ENCODE measurements at places on chromosomes 1 and 21. TPM values are rescaled to one million over a fixed set of nuclear protein-coding genes. Genes with fewer than 3 reads are reported as not detected.
A peak's percentile ranks its signal among the peaks of the same experiment; 100 is the strongest.

GNG12 gene
- 265 TPM for polyA plus RNA-seq

RAP1GAP gene
- 0.67 TPM for polyA plus RNA-seq

SUSD4 gene
- polyA plus RNA-seq: 1.1 TPM

OR2T11 gene
- not detected for polyA plus RNA-seq

OR2T35 gene
- not detected for polyA plus RNA-seq

ATP1A1 gene
- polyA plus RNA-seq: 116 TPM

KCND3 gene
- polyA plus RNA-seq: 0.08 TPM

TMEM240 gene
- polyA plus RNA-seq: 0.44 TPM

ST6GALNAC3 gene
- not detected for polyA plus RNA-seq

AMY1C gene
- not detected for polyA plus RNA-seq

DNASE2B gene
- not detected for polyA plus RNA-seq

UBQLN4 gene
- polyA plus RNA-seq: 9.9 TPM

ATF6 gene
- polyA plus RNA-seq: 14.8 TPM

HCRTR1 gene
- polyA plus RNA-seq: not detected

COL24A1 gene
- polyA plus RNA-seq: 0.22 TPM

PPFIA4 gene
- polyA plus RNA-seq: 3.2 TPM

SPATA46 gene
- not detected for polyA plus RNA-seq

DNA sequence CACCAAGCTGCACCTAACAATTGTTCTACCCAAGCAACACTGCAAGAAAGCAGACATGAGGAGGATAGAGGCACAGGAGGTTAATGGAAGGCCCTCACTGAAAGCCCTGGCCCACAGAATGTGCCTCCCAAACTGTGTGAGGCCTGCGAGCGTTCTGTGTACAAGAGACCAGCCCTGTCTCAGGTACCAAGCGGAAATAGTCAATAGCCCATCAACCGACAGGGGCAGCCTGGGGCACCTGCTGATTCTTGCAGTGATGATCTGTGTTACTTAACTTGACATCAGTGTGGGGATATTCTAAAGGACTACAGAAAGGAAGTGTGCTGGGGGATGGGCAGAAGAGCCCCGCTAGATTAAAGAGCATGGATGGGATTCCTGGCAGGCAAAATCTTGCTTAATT is 392.4 kb downstream of the KCNH1 start:
- H3K4me1 ChIP-seq: no peaks in the 10 kb centered on the region
- no peak overlapping the region for H3K27ac ChIP-seq
- DNase-seq: no peak
- no peaks in the 10 kb centered on the region for H3K27me3 ChIP-seq
- no peak overlapping the region for H3K4me3 ChIP-seq
- H3K36me3 ChIP-seq: no peaks in the 10 kb centered on the region

- H3K4me3 ChIP-seq: no peak overlapping the region
- H3K27me3 ChIP-seq: no peaks in the 10 kb centered on the region
- H3K27ac ChIP-seq: peak overlapping the region; percentile 67
- no peaks in the 10 kb centered on the region for H3K36me3 ChIP-seq
- peaks cover 59% of the 10 kb centered on the region for H3K4me1 ChIP-seq
- peak; percentile 70 for DNase-seq
Observed at GRCh38 chr1:39189592-39190041, 14.9 kb upstream of the MACF1 start.

- no peak overlapping the region for H3K4me3 ChIP-seq
- no peak overlapping the region for H3K27ac ChIP-seq
- DNase-seq: no peak
Observed at GRCh38 chr1:101509370-101509769, 272.6 kb downstream of the S1PR1 start.

- peaks cover 12% of the 10 kb centered on the region for H3K4me1 ChIP-seq
- H3K27me3 ChIP-seq: no peaks in the 10 kb centered on the region
Observed at GRCh38 chr1:61125263-61125662, 42.9 kb downstream of the NFIA start.

- no peak overlapping the region for H3K4me3 ChIP-seq
- peaks cover 21% of the 10 kb centered on the region for H3K4me1 ChIP-seq
- DNase-seq: no peak
- H3K27ac ChIP-seq: no peak overlapping the region
Observed at GRCh38 chr1:23132033-23132432, 36.6 kb downstream of the LUZP1 start.

- no peaks in the 10 kb centered on the region for H3K36me3 ChIP-seq
- peaks cover 41% of the 10 kb centered on the region for H3K4me1 ChIP-seq
- DNase-seq: peak; percentile 85
- H3K4me3 ChIP-seq: peak overlapping the region; percentile 67
Observed at GRCh38 chr21:45130324-45130774, 56.0 kb downstream of the ADARB1 start.

DNA sequence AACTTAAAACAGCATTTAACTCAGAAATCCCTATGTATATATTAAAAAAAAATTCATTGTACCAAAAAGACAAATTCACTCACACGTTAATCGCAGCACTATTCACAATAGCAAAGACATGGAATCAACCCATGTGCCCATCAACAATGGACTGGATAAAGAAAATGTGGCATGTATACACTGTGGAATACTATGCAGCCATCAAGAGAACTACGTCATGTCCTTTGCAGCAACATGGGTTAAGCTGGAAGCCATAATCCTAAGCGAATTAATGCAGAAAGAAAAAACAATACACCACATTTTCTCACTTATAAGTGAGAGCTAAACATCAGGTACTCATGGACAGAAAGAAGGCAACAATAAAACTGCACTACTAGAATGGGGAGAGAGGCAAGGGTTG is 99.4 kb downstream of the FAF1 start:
- no peak overlapping the region for H3K27ac ChIP-seq
- no peaks in the 10 kb centered on the region for H3K27me3 ChIP-seq
- H3K4me1 ChIP-seq: no peaks in the 10 kb centered on the region
- no peaks in the 10 kb centered on the region for H3K36me3 ChIP-seq

- peaks cover 8% of the 10 kb centered on the region for H3K4me1 ChIP-seq
- H3K4me3 ChIP-seq: peak overlapping the region; percentile 97
- DNase-seq: peak; percentile 56
- H3K27me3 ChIP-seq: no peaks in the 10 kb centered on the region
- H3K27ac ChIP-seq: no peak overlapping the region
- H3K36me3 ChIP-seq: no peaks in the 10 kb centered on the region
Observed at GRCh38 chr1:64967381-64967780, 1.0 kb upstream of the JAK1 start.

DNA sequence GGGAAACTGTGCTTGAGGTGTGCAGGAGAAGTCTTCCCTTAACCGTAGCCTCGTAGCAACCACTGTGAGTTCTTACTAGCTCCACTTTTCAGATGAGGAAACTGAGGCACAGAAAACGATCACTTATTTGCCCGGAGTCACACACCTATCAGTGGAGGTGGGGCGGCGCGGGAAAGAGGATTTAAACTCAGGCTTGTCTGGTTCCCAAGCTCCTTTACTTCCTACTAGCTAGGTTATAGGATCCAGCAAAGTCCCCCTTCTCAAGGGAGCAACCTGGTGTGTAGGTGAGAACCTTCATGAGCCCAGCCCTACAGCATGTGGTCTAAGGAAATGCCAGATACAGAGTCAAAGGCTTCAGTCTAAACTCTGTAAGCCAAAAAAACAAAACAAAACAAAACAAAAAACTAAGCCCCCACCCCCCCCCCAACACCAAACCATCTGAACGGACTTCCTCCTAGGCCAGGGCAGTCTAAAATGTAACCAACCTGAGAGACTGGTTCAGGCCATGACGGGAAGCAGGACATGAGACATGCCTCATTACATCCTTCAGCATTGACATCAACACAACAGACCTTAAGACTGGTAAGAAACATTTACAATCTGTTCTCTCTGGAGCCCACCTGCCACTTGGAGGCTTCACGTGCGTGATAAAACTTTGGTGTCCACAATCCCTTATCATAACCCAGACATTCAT is 709 bp upstream of the FBXO42 start:
- H3K4me3 ChIP-seq: peak overlapping the region; percentile 84
- H3K27me3 ChIP-seq: no peaks in the 10 kb centered on the region
- DNase-seq: no peak
- H3K27ac ChIP-seq: peak overlapping the region; percentile 83

GRCh38 chr1:101112051-101112780 is 86.6 kb upstream of the DPH5 start:
- H3K4me1 ChIP-seq: no peaks in the 10 kb centered on the region
- no peaks in the 10 kb centered on the region for H3K36me3 ChIP-seq
- no peak for DNase-seq
- no peak overlapping the region for H3K27ac ChIP-seq
- no peaks in the 10 kb centered on the region for H3K27me3 ChIP-seq

GRCh38 chr1:45407629-45408287 is 67.5 kb upstream of the MUTYH start:
- H3K4me1 ChIP-seq: no peaks in the 10 kb centered on the region
- no peak overlapping the region for H3K4me3 ChIP-seq
- no peak overlapping the region for H3K27ac ChIP-seq
- no peaks in the 10 kb centered on the region for H3K27me3 ChIP-seq
- H3K36me3 ChIP-seq: no peaks in the 10 kb centered on the region

GRCh38 chr21:45573452-45574035 is 31.3 kb upstream of the SLC19A1 start:
- H3K27me3 ChIP-seq: peaks cover 18% of the 10 kb centered on the region
- peaks cover 8% of the 10 kb centered on the region for H3K4me1 ChIP-seq
- no peaks in the 10 kb centered on the region for H3K36me3 ChIP-seq
- no peak overlapping the region for H3K27ac ChIP-seq
- H3K4me3 ChIP-seq: no peak overlapping the region

DNA sequence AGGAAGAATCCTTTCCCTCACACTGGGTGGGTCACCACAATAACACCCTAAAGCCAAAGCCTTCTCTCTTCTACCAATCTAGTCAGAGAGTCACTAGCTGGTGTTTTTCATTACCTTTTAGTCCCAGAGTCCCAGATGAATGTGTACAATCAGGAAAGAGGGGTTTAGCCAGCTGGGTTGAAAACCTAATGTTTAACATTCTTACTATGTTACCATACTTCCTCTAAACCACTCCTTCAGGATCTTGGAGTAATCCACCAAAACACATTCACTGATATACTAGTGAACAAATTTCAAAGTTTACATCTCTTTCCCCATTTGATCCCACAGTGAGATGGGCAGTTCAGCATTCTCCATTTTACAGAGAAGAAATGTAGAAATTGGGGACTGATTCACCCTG is 9.7 kb downstream of the LPAR3 start:
- no peak overlapping the region for H3K27ac ChIP-seq
- no peak overlapping the region for H3K4me3 ChIP-seq
- H3K4me1 ChIP-seq: peaks cover 30% of the 10 kb centered on the region
- no peaks in the 10 kb centered on the region for H3K27me3 ChIP-seq
- H3K36me3 ChIP-seq: no peaks in the 10 kb centered on the region

DNA sequence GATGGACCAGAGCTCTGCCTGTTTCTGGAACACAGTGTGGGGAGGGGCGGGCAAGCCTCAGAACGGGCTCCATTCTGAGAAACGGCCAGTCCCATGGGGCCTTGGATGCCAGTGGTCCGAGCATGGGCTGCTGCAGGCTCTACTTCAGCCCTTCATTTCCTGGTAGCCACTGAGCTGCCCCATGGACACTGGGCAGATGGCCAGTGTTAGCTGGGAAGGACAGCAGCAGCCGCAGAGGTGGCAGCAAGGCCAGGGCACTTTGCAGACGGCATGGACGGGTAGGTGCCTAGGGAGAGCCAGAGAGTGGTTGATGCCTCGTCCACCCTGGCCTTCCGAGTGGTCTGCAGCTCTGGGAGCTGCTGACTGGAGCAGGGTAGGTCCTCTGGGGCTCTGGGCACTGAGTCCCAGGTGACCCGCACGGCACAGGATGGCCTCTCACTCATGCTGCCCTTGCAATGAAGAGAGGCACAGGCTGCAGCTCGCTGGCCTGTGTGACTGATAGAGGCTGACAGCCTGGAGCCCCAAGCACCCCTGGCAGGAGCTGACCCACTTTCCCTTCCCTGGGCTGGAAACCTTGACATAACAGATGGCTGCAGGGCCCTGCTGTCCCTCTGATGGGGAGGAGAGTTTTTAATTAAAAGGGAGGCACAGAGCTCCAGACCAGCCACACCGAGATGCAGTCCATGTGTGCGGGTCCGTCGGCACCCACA is 87.7 kb upstream of the COL6A1 start:
- no peak overlapping the region for H3K4me3 ChIP-seq
- H3K27ac ChIP-seq: no peak overlapping the region
- H3K36me3 ChIP-seq: no peaks in the 10 kb centered on the region
- no peak for DNase-seq
- H3K4me1 ChIP-seq: peaks cover 8% of the 10 kb centered on the region

- peak overlapping the region; percentile 88 for H3K4me3 ChIP-seq
- H3K27me3 ChIP-seq: no peaks in the 10 kb centered on the region
- H3K27ac ChIP-seq: no peak overlapping the region
- H3K36me3 ChIP-seq: peaks cover 20% of the 10 kb centered on the region
- peak; percentile 66 for DNase-seq
- H3K4me1 ChIP-seq: peaks cover 9% of the 10 kb centered on the region
Observed at GRCh38 chr1:228101994-228102790, 933 bp downstream of the C1orf35 start.

DNA sequence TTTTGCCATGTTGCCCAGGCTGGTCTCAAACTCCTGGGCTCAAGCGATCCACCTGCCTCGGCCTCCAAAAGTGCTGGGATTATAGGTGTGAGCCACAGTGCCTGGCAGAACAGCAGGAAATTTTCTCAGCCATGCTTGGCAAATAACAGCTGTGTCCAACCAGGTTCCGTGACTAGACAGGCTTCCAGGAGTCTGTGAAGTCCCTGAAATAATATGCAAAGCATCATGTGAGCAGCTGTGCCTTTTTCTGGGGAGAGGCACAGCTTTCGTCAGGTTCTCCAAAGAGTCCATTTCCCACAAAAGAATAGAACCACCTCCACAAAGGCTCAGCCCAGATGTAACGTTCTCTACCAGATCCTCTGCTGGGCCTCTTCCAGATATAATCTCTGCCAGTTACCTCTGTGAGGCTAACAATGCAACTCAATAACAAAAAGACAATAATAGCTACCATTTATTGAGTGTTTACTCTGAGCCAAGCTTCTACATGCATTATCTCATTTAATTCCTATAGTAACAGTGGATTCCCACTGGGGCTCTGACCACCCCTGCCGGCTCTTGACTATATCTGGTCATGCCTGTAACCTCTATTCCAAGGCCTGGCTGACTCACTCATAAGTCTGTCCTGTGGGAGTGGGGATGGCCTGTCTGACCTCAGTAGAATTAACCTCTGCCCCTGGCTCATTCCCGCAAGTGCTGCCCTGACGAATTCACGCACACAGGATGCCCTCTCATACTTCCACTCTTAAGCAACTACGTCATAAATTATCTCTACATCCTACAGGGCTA is 4.0 kb upstream of the NKAIN1 start:
- peaks cover 21% of the 10 kb centered on the region for H3K27me3 ChIP-seq
- no peaks in the 10 kb centered on the region for H3K36me3 ChIP-seq
- peak; percentile 23 for DNase-seq
- H3K4me1 ChIP-seq: peaks cover 7% of the 10 kb centered on the region
- no peak overlapping the region for H3K4me3 ChIP-seq
- no peak overlapping the region for H3K27ac ChIP-seq

GRCh38 chr1:225607355-225607754 is 45.6 kb downstream of the ENAH start:
- no peaks in the 10 kb centered on the region for H3K27me3 ChIP-seq
- H3K27ac ChIP-seq: no peak overlapping the region
- no peak for DNase-seq
- H3K4me3 ChIP-seq: no peak overlapping the region
- H3K36me3 ChIP-seq: no peaks in the 10 kb centered on the region

DNA sequence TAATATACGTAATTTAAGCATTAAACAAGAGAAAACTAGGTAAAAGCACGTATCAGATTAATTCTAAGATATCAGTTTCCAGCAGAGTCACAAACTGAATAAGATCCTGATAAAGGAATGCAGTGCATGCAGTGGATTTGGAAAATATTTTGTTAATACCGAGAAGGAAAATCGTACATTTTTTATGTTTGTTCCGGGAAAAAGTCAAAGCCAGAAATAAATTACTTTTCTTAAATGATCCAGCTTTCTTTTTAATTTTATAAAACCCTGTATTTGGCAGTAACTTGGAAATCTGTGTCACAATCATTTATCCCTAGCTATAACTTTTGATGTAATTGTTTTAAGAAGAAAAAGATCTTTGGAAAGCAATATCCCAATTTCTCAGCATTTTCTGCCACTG is 955 bp downstream of the PALMD start:
- H3K4me3 ChIP-seq: no peak overlapping the region
- no peaks in the 10 kb centered on the region for H3K27me3 ChIP-seq

Data from GM23248 (cell line).